Stimulated activated CD8-positive, alpha-beta memory T cell treated with anti-CD3 and anti-CD28 coated beads, Interleukin-4, amount 100 ng/mL, for 24 hours (primary cell): ENCODE measurements at places on chromosomes 7 and 10.

DNA sequence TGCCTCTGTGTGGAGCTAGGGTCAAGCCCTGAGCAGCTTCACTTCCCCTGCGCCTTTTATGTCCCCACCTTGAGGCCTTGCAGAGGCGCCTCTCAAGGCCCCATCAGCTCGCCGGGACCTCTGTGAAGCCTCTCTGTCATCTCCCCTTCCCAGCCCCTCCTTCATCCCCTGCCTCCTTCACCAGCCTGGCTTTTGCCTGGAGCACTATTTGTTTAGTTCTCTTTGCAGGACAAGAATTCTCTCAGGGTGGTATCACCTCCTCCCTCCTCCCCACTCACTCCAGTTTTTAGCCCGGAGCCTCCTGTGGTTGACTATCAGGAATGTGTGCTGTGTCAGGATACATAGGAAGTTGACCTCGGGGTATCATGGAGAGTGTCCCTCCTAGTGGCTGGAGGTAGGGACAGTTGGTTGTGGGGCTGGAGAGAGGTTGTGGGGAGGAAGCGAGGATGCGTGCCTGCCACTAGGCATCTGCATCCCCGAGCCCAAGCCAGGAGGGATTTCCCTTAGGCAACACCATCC, 89.8 kb upstream of the ANLN start:
- DNase-seq = no peak

DNA sequence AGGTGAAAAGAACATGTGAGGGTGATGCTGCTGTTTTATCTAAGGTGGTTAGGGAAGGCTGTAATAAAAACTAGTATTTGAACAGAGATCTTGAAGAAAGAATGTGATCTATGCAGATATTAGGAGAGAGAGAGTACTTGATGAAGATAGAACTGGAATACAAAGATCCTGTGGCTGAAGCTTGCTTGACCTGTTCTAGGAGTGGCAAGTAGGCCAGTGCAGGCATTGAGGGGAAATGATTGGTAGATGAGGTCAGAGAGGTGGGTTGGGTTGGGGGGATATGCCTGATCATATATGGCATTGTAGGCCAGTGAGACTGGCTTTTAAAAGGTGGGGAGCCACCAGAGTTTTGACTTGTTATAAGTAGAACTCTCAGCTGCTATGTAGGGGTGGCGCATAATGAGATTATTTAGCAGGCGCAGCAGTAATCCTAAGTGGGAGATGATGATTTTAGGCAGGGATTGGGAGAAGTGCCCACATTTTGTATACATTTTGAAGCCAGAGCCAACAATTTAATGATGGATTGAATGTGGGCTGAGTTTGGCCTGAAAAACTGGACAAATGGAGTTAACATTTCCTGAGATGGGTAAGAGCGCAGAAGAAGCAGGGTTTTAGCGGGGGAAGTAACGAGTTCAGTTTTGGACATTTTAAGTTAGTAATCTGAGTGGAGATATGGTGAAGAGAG, 8.2 kb downstream of the CCSER2 start:
- no peak for DNase-seq

GRCh38 chr7:134350709-134351108, 34.0 kb upstream of the SLC35B4 start:
- DNase-seq = no peak

DNA sequence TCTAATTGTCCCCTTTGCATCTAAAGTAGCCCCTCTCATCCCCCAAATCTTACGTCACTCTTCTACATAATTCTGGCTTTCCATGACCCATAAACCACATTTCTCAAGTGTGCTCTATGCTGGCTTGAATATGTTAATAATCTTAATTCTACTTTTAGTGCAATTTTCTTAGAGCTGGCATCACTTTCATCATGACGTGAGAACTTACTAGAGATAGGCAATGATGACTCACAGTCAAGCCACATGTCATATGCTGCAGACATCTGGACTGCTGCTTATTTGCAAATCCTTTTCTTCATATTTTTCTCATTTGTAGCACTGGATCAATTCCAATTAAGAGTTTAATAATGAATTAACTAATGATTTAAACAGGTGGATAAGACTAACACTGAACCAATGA, 260.7 kb upstream of the PRKCQ start:
- DNase-seq = no peak

- DNase-seq = no peak
These were observed 36.2 kb downstream of the FKBP6 start for GRCh38 chr7:73364006-73364728.

- no peak for DNase-seq
These were observed 54.6 kb downstream of the TMEM26 start for GRCh38 chr10:61398366-61399129.

GRCh38 chr10:17001297-17001744, 128.3 kb downstream of the CUBN start:
- no peak for DNase-seq

DNA sequence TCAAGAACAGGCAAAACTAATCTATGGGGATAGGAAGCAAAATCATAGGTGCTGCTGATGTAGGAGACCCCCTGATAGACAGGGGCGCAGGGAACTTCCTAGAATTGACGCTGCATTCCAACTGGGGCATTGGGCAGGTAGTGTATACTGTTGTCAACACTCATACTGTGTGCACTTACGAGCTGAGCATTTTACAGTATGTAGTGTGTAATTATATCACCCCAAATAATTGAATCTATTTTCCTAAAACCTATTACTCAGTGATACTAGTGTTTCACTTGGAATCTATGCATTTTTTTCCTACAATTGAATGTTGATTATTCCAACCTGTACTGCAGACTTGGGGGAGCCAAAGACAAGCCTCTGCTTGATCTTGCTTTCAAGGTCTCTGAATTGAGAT, 207.0 kb upstream of the PRKCQ start:
- DNase-seq = no peak

GRCh38 chr7:130150587-130150986, 54.6 kb downstream of the TMEM209 start:
- DNase-seq = no peak

GRCh38 chr10:92530421-92530820, 43.5 kb downstream of the IDE start:
- no peak for DNase-seq

DNA sequence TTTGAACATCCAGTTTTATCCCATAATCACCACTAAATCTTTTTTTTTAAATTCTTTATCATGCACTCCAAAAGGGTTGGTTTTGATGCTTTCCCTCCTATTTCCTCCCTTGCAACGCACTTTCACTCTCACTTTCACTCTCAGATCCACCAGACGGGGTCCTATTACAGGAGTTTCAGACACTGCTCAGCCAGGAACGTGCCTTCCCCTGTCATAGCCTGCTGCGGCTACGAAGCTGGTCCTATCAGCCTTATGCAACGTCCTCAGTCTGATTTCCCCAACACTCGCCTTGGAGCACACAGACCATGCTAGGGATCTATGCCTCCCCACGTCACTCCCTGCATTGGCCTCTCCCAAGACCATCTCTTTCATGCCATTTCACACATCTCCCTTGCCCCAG, 23.4 kb downstream of the ZPBP start:
- no peak for DNase-seq

GRCh38 chr10:22133749-22134624, 83.8 kb downstream of the EBLN1 start:
- no peak for DNase-seq

DNA sequence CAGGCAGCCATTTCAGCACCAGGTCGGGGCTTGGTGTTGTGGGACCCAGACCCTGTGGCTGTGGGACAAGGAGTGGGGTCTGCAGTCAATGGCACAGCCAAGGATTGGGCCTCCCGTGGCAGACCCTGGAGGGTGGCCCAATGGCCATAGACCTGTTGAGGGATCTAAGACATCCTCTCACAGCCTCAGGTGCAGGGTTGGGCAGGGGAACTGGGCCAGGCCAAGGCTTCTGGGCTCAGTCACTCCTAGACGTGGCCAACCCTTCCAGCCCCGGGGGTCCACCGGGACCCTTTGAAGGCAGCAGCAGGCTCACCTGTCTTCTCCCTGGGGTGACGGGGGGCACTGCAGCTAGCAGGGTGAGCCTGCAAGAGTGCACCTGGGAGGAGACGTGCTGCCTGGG, 45.7 kb upstream of the DPYSL4 start:
- no peak for DNase-seq

- DNase-seq = no peak
These were observed 49.0 kb downstream of the SLIT1 start for GRCh38 chr10:97136756-97137155.

DNA sequence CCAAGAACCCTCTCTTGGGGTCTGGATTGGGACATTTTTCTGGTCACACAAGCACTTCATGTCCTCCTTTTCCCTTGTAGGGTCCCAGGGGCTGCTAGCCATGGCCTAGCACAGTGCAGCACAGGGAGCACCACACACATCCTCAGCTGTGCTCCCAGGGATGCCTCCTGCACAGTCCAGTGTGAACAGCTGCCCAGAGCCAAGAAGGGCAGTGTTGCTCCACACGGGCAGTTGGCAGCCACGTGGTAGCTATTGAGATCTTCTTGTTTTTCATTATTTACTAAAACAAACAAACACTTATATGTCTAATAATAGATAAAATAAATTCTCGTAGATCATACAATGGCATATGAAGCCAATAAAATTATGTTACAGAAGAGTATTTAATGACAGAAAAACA, 13.9 kb upstream of the LANCL2 start:
- DNase-seq = no peak

GRCh38 chr7:25398418-25398817, 170.1 kb upstream of the NPVF start:
- no peak for DNase-seq

- DNase-seq = peak; percentile 5
These were observed at the start of gene AMPH for GRCh38 chr7:38630720-38631673. Gene AMPH, minus strand, starts transcription at chr7:38631373. Its CDS starts 22 bp downstream, at chr7:38631351.

DNA sequence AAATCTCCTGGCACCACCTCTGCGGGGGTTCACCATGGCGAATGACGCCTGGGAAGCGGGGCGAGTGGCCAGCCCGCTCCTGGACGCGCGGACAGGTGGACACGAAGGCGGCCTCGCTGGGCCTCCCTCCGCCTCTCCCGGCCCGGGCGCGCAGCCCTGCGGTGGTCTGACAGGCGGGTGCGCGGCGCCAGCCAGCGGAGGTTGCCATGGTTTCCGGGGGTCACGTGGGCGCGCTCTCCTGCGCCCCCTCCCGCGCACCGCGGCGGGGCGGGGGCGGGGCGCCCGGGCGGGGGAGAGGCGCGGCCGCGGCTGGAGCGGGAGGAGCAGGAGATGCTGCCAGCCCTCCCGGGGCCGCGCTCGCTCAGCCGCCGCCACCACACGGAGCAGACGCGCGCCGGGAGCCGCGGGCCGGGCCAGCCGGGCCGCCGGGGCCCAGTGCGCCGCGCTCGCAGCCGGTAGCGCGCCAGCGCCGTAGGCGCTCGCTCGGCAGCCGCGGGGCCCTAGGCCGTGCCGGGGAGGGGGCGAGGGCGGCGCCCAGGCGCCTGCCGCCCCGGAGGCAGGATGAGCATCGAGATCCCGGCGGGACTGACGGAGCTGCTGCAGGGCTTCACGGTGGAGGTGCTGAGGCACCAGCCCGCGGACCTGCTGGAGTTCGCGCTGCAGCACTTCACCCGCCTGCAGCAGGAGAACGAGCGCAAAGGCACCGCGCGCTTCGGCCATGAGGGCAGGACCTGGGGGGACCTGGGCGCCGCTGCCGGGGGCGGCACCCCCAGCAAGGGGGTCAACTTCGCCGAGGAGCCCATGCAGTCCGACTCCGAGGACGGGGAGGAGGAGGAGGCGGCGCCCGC, at the start of gene PRKAR2B:
PRKAR2B (plus strand) TSS at position 359 of the 848 bp plus-strand sequence; CDS start at position 562, 203 bp downstream.
- DNase-seq = peak; percentile 61

DNA sequence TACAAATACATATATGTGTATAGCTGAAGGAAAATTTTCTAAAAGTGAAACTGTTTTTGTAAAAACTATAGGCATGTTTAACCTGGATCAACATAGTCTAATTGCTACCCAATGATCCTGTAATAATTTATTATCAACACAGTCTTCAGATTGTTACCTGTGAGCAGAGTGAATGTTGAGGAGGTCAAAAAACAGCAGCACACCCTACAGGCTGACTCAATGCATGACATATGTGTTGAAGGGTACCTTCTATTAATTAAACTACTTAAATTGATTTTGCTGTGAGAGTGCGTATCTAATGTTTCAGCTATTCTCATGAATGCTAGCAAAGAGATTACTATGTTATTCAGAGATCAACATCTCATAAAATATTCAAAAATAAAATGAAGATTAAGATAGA, 411.4 kb downstream of the TNS3 start:
- no peak for DNase-seq

DNA sequence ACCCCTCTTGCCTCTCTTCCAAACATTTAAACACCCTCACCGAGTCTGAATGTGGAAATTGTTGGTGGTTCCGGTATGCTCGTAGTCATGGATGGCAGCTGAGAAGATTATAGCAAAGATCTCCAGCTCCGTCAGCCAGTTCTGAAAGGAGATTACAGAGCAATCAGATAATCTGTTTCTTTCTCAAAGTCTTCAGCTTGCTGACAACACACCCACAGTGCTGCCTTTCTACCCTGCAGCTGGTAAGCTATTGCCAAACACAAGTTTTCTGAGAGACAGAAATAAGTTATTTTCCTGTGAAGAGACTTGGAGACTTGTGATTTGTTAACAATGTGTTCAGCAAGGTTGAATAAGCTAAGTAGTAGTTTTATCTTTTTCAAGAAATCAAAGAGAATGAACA, 163.6 kb downstream of the PPP1R17 start:
- no peak for DNase-seq

- DNase-seq = no peak
These were observed 22.6 kb downstream of the CPXM2 start for GRCh38 chr10:123869020-123869414.

GRCh38 chr10:132696204-132696603, 89.7 kb downstream of the NKX6-2 start:
- DNase-seq = no peak

DNA sequence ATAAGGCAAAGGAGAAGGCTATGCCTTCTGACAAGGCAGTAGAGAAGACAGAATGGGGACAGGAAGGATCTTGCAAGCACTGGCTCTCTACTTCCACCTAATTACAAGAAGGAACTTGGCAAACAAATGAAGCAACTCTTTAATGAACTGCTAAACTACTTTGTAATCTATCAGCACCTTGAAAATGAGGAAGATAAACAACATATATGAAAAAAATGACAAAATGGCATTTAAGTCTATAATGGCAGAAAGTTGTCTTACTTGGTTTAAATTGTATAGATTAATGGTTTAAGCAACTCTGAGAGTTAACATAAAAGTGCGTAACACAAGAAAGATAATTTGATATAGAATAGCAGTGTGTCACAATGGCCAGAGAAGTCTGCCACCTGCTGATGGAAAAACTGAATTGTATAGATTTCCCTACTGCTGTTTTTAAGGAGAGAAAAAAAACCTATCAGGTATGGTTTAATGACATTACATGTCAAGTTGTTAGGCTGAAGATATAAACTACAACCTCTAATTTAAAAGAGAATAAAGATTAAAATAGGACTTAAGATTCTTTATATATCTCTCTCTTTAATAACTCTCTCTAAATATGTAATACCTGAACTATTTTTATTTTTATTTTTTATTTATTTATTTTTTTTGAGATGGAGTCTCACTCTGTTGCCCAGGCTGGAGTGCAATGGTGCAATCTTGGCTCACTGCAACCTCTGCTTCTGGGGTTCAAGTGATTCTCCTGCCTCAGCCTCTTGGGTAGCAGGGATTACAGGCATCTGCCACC, 11.8 kb downstream of the NT5C3A start:
- no peak for DNase-seq
